ENCODE measurements at places on chromosomes 5 and 9.

DNA sequence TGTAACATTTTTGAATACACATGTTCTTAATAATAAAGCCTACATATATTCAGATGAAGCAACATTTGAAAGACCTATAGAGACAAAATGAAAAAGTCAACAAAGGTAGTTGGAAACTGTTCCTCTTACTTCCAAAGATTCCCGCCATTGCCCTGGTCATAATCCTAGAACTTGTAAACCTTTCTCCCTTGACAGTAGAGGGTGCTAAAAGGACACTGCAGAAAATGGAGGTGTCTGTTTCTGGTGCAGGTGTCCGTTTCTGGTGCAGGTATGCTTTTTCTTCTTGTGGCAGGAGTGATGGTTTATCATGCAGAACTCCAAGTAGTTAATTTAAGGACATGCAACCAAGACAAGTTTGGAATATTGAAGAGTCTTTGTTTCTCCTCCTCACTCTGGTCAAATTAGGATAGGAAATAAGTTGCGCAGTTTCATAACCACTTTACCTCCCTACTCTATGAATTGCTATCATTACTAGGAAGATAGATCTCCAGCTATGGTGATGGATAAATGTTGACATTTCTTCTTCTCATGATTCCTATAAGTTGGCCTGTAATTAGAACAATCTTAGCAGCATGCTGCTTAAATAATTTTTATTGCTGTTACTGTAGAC lies 56.0 kb upstream of the FAM174A start:
- peak; percentile 19 for DNase-seq

DNA sequence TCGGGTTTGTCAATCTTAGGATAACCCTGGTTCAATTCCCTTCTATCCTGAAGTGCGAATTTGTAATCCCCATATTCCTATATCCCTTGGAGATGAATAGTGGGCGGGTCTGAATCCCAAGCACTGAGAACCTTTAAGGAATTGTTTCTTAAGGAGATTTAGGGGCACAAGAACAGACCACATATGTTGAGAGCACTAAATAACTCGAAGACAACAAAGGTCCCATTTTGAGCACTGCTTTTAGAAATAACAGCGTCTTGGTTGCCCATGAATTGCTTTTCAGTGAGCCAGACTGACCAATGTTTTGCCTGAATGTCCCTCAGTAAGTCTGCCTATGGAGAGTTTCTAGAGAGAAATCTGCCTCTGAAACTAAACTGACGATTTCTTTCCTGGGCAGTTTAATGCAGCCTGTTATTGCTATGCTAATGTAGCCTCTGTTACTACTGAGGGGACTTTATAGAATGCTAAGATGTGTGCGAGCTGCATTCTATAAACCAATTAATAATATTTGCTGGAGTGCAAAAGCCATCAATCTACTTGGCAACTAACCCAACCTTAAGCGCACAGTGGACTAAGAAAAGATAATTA lies 445.0 kb upstream of the DMAC1 start:
- no peak for DNase-seq

DNA sequence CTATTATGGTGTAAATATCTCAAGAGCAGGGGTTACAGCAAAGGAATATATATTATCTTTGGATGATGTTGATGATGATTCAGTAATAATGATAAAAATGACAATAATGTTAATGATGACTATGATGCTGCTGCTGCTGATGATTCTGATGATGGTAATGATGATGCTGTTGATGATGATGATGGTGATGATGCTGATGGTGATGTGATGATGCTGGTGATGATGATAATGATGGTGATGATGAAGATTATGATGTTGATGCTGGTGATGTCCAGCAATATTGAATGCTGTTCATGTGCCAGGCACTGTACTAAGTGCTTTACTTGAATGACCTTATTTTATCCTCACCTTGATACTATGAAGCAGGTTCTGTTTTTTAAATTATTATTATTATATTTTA lies 226.0 kb upstream of the ANKH start:
- DNase-seq = no peak

DNA sequence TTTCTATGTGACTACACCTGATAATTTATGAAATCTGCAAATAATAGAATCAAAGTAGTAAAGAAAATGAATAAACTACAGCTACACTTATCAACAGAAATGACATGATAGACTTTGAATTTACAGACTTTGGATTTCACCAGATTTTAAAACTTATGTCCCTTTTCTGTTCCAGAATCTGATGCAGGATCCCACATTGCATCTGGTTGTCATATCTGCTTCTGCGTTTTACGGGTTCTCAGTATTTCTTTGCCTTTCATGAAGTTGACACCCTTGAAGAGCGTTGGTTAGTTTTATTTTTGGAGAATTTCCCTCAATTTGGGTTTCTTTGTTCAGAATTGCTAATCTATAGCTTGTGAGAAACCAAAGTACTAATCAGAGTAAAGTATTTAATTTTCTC lies 174.9 kb upstream of the ADCY2 start:
- DNase-seq = no peak

GRCh38 chr5:126641387-126641786 lies 40.6 kb downstream of the PHAX start:
- no peak for DNase-seq

DNA sequence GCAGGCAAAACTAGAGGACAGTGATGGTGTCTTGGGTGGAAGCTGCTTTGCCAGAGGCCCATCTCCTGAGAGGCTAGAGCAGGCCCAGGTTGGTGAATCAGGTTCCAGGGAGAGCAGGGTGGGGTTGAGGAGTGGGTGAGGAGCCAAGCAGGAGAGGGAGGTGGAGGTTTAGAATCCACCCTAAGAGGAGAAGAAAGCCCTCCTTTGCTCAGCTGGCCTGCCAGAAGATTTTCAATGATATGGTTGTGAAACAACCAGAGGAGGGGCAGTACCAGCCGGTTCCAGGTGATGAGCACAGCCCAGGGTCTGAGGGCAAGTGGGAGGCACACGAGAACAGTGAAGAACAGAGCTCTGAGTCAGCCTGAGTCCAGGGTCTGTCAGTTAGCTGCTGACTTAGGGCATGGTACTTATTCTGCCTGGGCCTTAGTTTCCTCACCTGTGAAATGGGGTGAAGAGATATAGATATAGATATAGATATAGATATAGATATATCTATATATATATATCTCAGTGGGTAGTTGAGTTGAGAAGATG lies 17.8 kb downstream of the PPARGC1B start:
- DNase-seq = no peak

GRCh38 chr5:124459984-124460383 lies 286.5 kb downstream of the ZNF608 start:
- no peak for DNase-seq

- DNase-seq = no peak
Measured at GRCh38 chr9:90767523-90768100, 34.0 kb upstream of the SYK start.

- peak; percentile 68 for DNase-seq
Measured at GRCh38 chr5:141637767-141638419, 1.1 kb downstream of the RELL2 start.

DNA sequence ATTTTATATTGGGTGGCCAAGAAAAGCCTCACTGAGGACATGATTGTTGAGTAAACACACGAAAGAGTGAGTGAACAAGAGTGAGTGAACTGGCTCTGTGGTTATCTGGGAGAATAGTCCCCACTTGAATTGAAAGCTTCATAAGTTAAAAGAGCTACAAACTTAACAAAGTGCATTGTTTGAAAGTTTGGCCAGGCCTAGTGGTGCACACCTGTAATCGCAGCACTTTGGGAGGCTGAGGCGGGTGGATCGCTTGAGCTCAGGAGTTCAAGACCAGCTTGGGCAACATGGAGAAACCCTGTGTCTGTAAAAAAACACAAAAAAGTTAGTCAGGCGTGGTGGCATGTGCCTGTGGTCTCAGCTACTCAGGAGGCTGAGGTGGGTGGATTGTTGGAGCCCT lies 26.9 kb downstream of the SMC2 start:
- no peak for DNase-seq
